Posterior vena cava (tissue), 2 donors: ENCODE measurements at places on chromosomes 5 and 9.

DNA sequence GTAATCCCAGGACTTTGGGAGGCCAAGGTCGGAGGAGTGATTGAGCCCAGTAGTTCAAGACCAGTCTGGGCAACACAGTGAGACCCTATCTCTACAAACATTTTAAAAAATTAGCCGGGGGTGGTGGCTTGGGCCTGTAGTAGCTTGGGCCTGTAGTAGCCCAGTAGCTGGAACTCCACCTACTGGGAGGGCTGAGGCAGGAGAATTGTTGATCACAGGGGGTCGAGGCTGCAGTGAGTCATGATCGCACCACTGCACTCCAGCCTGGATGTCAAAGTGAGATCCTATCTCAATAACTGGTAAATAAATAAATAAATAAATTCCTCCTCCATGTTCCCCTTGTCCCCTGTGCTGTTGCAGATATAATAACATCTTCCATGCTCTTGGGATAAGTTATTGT is 14.3 kb downstream of the VCAN start:
- no peak for DNase-seq

DNA sequence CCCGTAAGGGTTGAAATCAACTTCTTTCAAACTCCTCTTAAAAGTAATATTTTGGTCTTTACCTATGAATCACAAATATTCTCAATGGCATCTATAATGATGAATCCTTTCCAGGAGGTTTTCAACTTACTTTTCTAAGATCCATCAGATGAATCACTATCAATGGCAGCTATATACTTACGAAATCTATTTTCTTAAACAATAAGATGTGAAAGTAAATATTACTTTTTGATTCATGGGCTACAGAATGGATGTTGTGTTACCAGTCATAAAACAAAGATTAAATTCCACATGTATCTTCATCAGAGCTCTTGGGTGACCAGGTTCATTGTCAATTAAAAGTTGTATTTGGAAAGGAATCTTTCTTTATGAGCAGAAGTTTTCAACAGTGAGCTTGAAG is 1877.7 kb upstream of the ACO1 start:
- no peak for DNase-seq

- no peak for DNase-seq
Measured at GRCh38 chr5:59992206-59992605, 98.7 kb upstream of the PDE4D start.

- no peak for DNase-seq
Measured at GRCh38 chr5:173786286-173787187, 101.6 kb upstream of the CPEB4 start.

DNA sequence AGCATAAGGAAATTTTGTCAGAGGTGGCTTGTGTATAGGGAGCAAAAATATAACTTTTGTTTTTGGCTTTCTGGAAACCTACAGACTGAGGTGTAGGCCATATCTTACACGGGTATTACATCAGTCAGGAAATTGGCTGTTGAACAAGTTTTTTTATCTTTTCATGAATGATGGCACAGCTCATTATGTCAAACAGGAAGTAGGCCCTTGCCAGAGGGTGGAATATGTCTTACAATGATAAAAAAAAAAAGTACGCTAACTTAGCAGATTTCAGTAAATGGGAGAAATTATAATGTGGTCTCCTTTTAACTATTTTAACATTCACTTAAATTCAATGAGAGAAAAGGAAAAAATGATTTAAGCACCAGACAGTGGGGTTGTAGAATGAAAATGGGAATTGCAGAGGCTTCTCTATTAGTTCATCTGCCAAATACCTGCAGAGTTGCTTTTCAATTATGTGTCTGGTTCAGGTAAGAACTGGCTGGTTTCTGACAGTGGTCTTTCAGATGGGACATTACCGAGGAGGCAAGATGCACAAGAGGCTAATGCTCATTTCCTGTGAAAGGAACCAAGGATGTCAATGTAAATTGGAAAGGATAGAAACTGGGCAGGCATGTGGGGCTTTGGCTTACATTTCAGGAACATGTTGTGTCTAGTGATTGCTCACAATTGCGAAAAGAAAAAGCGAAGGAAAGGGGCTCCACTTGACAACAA is 169.9 kb downstream of the NNT start:
- no peak for DNase-seq

- no peak for DNase-seq
Measured at GRCh38 chr9:35660966-35661415, 2.9 kb downstream of the CCDC107 start.

DNA sequence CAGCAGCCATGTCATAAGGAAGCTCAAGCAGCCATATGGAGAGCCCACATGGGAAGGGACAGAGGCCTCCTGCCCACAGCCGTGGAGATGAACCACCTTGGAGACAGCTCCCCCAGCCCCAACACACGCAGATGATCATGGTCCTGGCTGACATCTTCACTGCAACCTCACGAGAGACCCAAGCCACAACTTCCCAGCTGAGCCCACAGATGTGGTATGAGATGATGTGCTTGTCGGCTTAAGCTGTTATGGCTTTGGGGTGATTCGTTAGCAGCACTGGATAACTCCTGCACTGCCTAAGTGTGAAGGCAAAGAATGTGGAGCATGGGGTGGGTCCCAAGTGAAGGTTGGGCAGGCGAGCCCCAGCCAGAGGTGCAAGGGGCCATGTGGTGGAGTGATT is 163.4 kb downstream of the ERCC6L2 start:
- peak; percentile 46 for DNase-seq

DNA sequence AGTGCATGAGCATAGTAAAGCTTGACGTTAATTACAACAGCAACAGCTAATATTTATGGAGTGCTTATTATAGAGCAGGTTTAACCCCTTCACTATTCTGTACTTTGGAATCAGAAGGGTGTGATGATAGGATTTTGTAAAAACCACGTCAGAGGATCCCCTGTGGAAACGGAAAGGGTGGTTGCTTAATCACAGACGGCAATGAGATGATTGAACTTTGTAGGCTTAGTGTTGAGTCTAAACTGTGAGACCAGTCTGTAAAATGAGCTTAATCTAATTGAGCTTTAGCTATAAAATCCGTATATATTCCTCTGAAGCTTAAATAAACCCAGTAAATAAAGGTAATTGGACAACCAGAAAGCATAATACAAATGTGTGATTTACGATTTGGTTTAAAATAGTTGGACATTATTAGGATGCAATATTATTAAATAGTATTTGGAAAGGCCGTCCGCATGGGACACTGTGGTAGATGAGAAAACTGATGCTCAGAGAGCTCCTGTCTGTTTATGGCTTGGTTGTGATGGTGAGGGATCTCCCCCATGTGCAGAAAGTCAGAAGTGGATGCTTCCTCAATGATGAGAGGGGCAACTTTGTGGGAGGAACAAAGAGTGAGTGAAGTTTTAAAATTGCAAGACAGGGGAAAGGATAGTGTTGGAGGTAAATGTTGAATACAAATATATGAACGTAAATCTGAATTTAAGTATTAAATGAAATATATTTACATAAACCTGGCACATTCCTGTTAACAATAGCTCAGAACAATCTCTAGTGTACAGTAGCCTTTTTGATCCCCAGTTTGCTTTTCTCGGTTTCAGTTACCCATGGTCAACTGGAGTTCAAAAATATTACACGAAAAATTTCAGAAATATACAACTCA is 23.4 kb upstream of the SCGB3A2 start:
- no peak for DNase-seq

GRCh38 chr5:10304932-10305331 is 2.8 kb downstream of the CMBL start:
- DNase-seq = no peak

DNA sequence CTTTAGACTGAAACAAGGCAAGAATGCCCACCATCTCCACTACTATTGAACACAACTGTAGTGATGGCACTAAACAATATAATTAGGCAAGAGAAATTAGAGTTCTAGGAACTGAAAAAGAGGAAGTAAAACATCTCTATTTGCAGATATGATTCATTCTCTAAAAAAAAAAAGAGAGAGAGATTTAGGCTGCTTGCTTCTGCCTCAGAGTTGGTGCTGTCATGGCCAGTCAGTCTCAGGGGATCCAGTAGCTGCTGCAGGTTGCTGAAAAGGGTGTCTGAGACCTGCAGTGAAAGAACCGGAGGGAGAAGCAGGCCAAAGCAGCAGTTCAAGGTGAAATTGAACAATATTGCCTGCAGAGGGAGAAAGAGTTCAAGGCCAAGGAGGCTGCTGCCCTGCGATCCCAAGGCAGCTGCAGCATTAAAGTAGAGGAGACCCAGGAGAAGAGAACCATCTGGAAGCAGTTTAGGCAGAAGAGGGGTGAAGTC is 72.5 kb downstream of the AP3B1 start:
- DNase-seq = no peak

- DNase-seq = no peak
Measured at GRCh38 chr9:72200452-72200851, 51.2 kb downstream of the GDA start.

DNA sequence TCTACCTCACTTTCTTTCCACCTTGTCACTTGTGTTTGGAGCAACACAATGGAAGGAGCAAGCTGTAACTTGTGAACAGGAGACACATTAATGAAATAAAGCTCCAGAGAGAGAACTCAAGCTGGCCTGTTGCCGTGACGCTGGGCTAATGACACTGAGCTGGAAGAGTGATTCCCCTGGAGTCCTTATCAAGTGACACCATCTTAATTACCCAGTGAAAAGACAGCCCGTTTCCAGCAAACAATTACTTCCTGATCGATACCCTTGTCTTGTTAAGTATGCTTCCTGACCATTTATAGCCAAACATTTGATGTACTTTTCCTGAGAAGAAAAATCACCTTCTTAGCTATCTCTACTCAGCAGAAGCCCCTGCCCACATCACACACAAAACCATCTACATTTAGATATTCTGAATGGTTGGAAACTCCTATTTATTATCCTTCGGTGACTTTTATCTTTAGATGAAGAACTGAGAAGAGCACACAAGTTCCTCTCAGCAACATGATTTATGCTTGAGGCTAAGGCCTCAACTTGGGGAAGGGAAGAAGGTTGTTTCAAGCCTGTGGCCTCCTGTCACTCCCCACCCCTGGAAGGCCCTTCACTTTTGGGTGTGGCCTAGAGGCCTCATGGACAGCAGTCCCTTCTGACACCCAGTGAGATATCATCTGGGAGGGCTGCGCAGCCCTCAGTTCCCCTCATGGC is 34.1 kb downstream of the CRHBP start:
- DNase-seq = no peak

DNA sequence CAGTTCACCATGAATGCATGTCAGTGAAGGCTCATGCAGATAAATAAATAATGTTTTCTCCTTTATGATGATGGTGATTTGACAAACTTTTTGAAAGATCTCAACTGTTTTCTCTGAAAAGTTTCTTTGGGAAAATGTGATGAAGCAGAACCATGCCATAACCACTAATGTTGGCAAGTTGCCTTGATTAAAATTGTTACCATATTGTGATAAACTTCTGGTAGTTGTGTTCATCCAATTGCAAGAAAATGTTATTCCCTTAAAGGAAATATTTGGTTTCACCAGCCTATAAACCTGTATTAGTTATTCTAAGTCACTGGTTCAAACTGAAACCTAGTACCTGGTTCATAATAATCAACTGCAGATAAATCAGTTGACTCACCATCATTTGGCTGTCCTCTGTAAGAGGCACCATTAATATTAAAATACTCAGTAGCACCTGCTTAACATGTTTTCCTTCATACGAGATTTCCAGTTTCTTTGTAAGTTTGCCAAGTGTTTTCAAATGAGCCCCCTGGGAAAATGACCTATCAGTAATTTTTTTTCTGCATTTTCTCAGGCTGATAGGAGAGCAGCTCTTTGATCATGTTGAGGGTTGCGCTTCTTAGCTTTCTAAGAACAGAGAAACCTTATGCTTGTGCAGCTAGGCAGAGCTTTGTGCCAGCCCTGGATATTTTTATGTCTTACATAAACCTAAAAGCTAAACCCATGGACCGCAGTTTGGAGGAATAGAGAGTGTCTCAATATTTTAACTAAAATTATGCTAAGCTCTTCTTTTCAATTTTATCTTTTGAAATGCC is 88.0 kb downstream of the LURAP1L start:
- no peak for DNase-seq
